ENCODE measurements at places on chromosomes 2 and 18. TPM values are rescaled to one million over a fixed set of nuclear protein-coding genes. Genes with fewer than 3 reads are reported as not detected.
A peak's percentile ranks its signal among the peaks of the same experiment; 100 is the strongest.

Gene XIRP2
- not detected for total RNA-seq

Gene ANKRD62
- not detected for total RNA-seq

GRCh38 chr18:75183524-75183923 is 25.4 kb downstream of the PTGR3 start:
- H3K27ac ChIP-seq: no peak overlapping the region
- no peak overlapping the region for H3K4me3 ChIP-seq
- DNase-seq: no peak
- no peaks in the 10 kb centered on the region for H3K4me1 ChIP-seq
- H3K36me3 ChIP-seq: peaks cover 2% of the 10 kb centered on the region
- H3K27me3 ChIP-seq: peaks cover 3% of the 10 kb centered on the region

DNA sequence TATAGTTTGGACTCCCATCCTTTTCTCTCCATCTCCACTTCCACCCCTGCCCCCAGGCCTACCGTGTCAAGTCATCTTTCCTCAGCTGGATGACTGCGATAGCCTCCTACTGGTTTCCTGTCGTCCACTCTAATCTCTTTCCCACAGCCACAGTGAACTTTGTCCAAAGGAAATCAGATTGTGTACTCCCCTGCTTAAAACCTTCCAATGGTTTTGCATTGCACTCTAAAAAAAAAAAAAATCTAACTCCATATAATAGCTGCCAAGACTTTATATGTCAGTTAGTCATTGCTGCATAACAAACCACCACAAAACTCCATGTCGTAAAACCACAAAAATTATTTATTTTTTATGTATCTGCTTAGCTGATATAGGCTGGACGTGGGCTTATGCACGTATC is 160.2 kb upstream of the CCDC68 start:
- peaks cover 5% of the 10 kb centered on the region for H3K4me1 ChIP-seq
- no peak overlapping the region for H3K27ac ChIP-seq
- H3K27me3 ChIP-seq: no peaks in the 10 kb centered on the region
- H3K36me3 ChIP-seq: no peaks in the 10 kb centered on the region
- no peak for DNase-seq

DNA sequence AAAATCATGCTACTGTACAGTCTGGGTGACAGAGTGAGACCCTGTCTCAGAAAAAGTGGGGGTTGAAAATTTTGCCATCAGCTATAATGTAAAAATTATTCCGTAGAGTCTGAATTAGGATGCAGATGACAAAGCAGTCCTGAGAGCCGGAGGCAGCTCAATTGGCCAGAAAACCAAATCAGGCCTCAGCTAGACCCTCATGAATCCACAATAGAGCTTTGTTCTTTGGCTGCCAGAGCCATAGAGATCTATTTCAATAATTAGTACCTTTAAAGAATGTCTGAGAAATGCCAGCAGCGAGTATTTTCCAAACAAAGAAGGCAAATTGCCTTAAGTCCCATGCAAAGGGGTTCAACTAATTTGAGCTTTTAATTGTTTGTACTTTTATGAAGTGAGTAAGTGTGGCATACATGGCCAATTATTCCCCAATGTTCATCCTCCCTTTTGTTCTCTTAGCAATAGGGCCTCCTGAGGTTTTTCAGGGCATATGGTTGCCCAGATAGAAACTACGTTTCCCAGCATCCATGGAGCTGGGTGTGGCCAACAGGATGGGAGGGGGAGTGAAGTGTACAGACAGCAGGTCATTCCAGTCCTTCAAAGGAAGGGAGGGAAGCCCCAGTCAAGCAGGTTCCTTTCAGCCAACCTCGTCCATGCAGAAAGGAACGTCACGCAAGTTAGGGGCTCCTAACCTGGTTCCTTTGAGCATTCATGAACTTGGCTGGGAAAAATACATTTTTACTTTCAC is 211.3 kb upstream of the APCDD1 start:
- no peaks in the 10 kb centered on the region for H3K36me3 ChIP-seq
- no peak for DNase-seq
- peaks cover 35% of the 10 kb centered on the region for H3K4me1 ChIP-seq
- no peak overlapping the region for H3K27ac ChIP-seq
- peaks cover 2% of the 10 kb centered on the region for H3K27me3 ChIP-seq

GRCh38 chr2:241859436-241860183 is 916 bp upstream of the PDCD1 start:
- peaks cover 3% of the 10 kb centered on the region for H3K4me1 ChIP-seq
- no peaks in the 10 kb centered on the region for H3K36me3 ChIP-seq
- H3K27ac ChIP-seq: no peak overlapping the region

GRCh38 chr2:15145046-15145817 is 415.9 kb downstream of the NBAS start:
- no peak overlapping the region for H3K4me3 ChIP-seq
- no peaks in the 10 kb centered on the region for H3K36me3 ChIP-seq
- peak overlapping the region; percentile 85 for H3K27ac ChIP-seq
- H3K4me1 ChIP-seq: peaks cover 11% of the 10 kb centered on the region
- DNase-seq: no peak

DNA sequence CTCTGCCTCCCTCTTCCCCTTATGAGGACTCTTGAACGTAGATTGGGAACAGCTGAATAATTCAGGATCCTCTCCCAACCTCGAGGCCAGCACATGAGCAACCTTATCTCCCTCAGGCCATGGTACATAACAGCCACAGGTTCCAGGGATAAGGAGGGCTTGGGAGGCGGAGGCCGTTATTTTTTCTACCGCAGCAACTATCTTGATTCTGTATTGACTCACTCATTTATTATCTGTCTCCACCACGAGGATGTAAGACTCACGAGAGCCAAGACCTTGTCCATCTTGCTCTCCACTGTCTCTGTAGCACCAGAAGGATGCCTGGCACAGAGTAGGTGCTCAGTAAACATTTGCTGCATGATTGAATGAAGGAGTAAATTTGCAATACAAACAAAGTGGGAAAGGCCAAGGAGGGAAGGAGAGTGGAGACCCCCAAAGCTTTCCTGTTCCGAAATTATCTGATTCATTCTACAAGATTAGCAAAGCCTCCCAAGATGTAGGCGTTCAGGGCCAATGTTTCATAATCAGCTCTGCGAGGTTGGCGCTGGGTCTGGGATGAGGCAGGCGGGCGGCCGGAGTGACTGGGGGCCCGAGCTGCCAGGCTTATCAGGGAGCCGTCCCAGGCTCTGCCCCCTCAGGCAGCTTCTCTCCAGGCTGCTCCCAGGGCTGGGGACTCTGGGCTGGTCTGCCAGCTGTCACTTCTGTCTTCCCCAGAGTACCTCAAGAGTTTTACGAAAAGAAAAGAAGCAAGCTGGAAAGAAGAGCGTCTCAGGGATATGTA is 31.6 kb downstream of the INPP5D start:
- no peaks in the 10 kb centered on the region for H3K36me3 ChIP-seq
- no peak overlapping the region for H3K27ac ChIP-seq
- DNase-seq: no peak
- H3K4me3 ChIP-seq: no peak overlapping the region

- H3K4me1 ChIP-seq: no peaks in the 10 kb centered on the region
- no peak overlapping the region for H3K4me3 ChIP-seq
- no peaks in the 10 kb centered on the region for H3K27me3 ChIP-seq
- H3K27ac ChIP-seq: peak overlapping the region; percentile 29
- H3K36me3 ChIP-seq: peaks cover 3% of the 10 kb centered on the region
- DNase-seq: peak; percentile 63
Observed at GRCh38 chr2:20164061-20164733, 60.7 kb downstream of the SDC1 start.

DNA sequence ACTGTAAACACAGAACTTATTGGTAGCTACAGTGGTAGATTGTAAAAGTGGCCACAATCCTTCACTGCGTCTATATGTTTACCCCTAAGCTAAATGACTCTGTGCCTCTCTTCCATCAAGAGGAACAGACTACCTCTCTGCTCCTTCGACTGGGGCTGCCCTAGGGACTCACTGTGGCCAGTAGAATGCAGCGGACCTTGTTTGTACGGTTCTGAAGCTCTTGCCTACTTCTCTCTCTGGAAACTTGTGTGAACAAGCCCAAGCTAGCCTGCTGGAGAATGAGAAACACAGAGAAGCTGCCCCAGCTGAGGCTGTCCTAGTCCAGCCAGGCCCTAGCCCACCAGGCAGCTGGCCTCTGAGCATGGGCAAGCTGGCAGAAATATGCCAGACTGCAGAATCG is 140.8 kb upstream of the SLC1A4 start:
- H3K36me3 ChIP-seq: no peaks in the 10 kb centered on the region
- no peak overlapping the region for H3K27ac ChIP-seq
- H3K27me3 ChIP-seq: peaks cover 2% of the 10 kb centered on the region
- no peak overlapping the region for H3K4me3 ChIP-seq

GRCh38 chr2:113200736-113201490 is 27.1 kb downstream of the PSD4 start:
- no peaks in the 10 kb centered on the region for H3K27me3 ChIP-seq
- H3K4me1 ChIP-seq: peaks cover 16% of the 10 kb centered on the region
- no peak overlapping the region for H3K4me3 ChIP-seq
- no peak for DNase-seq
- no peaks in the 10 kb centered on the region for H3K36me3 ChIP-seq

GRCh38 chr18:13614641-13615288 is 111.6 kb downstream of the FAM210A start:
- peak overlapping the region; percentile 87 for H3K27ac ChIP-seq
- H3K4me1 ChIP-seq: peaks cover 82% of the 10 kb centered on the region
- no peaks in the 10 kb centered on the region for H3K27me3 ChIP-seq
- no peak for DNase-seq
- H3K36me3 ChIP-seq: no peaks in the 10 kb centered on the region
- H3K4me3 ChIP-seq: peak overlapping the region; percentile 17

DNA sequence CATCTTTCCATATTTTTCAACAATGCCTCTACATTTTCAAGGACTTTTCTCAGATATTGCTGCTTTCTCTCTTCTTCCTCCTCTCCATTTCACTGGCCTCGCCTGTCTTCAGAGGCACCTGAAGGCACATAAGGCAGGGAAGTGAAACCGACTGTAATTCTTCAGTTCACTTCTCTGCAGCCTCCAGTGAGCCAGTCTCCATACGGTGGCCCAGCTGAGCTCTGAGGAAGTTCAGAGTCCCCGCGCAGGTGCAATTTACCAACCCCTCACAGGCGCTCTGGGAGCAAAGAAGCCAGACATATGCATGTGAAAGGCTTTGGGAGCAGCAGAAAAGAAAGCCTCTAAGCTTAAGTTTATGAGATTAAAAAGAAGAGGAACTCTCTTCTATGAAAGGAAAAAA is 12.4 kb downstream of the KLHL14 start:
- H3K27ac ChIP-seq: no peak overlapping the region
- H3K4me1 ChIP-seq: no peaks in the 10 kb centered on the region
- H3K36me3 ChIP-seq: no peaks in the 10 kb centered on the region
- H3K4me3 ChIP-seq: no peak overlapping the region
- no peak for DNase-seq

DNA sequence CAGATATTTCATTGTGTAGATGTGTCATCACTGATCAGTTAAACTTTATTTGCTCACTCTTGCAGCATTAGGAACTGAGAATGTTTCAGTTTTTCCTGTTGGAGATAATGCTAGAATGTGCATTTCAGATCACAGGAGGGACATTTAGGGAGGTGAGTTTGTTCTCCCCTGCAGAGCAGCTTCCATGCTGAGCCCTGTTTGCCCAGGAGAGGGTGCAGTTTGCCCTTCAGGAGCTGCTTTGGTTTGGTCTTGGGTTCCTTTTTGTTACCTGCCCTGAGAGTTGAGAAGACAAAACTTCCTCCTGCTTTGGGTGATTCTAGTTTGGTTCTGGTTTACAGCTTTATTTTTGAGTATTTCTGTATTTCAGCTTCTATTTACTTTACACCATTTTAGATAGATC is 49.9 kb downstream of the DGKD start:
- H3K4me1 ChIP-seq: peaks cover 58% of the 10 kb centered on the region
- H3K27me3 ChIP-seq: no peaks in the 10 kb centered on the region

- no peak for DNase-seq
- H3K27me3 ChIP-seq: no peaks in the 10 kb centered on the region
- H3K36me3 ChIP-seq: peaks cover 3% of the 10 kb centered on the region
- H3K4me3 ChIP-seq: no peak overlapping the region
Observed at GRCh38 chr2:46570396-46570795, 91.0 kb downstream of the TMEM247 start.

GRCh38 chr2:143890798-143891197 is 629.1 kb downstream of the ZEB2 start:
- no peak overlapping the region for H3K4me3 ChIP-seq
- H3K4me1 ChIP-seq: no peaks in the 10 kb centered on the region
- DNase-seq: no peak
- H3K27me3 ChIP-seq: no peaks in the 10 kb centered on the region
- no peaks in the 10 kb centered on the region for H3K36me3 ChIP-seq

DNA sequence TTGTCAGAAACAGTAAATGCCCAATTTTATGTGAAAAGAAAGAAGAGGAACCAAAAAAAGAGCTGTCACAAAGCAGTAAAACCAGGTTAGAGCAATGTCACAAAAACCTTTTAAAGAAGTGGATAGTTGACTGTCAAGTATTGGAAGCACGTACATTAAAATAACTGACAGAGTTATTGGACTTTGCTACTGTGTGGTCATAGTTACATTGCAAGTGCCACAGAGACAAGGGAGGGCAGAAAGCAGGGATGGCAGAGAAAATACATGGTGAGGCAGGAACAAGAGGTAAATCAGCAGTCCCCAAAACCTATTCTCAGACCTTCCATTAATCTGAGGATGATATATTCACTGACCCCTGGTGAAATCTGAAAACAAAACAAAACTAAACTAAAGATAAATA is 116.3 kb downstream of the LRP1B start:
- no peak for DNase-seq
- H3K27ac ChIP-seq: no peak overlapping the region
- H3K27me3 ChIP-seq: no peaks in the 10 kb centered on the region
- peaks cover 2% of the 10 kb centered on the region for H3K36me3 ChIP-seq

GRCh38 chr2:144452989-144453336 is 67.0 kb downstream of the ZEB2 start:
- no peak for DNase-seq
- H3K36me3 ChIP-seq: no peaks in the 10 kb centered on the region
- H3K27ac ChIP-seq: peak overlapping the region; percentile 71
- peak overlapping the region; percentile 40 for H3K4me3 ChIP-seq
- H3K27me3 ChIP-seq: no peaks in the 10 kb centered on the region
- peaks cover 65% of the 10 kb centered on the region for H3K4me1 ChIP-seq

- peaks cover 67% of the 10 kb centered on the region for H3K27me3 ChIP-seq
- no peak for DNase-seq
- H3K27ac ChIP-seq: no peak overlapping the region
- peaks cover 3% of the 10 kb centered on the region for H3K4me1 ChIP-seq
Observed at GRCh38 chr2:70896765-70897202, 38.9 kb upstream of the ATP6V1B1 start.

DNA sequence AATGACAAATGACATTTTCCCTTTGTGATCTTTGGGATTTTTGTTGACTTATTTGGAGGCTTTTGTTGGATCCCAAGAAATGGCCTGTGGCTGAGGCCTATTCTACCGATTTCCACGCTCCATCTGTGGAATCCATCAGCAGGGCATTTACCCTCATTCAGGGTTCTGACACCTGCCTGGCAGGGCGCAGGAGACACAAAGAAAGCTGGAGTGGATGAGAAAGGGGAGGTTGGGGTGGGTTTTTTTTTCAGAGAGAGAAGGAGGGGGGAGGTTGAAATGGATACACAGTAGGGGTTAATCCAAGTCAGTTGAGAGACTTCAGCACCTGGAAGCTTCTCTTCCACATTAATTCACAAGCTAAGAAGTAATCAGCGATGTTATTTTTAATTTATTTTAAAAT is 59.7 kb downstream of the PAX3 start:
- no peaks in the 10 kb centered on the region for H3K4me1 ChIP-seq
- H3K4me3 ChIP-seq: no peak overlapping the region
- DNase-seq: no peak
- no peak overlapping the region for H3K27ac ChIP-seq
- H3K36me3 ChIP-seq: peaks cover 2% of the 10 kb centered on the region

All from chondrocyte (in vitro differentiated cells).